ENCODE measurements at places on chromosomes 7 and 10.

DNA sequence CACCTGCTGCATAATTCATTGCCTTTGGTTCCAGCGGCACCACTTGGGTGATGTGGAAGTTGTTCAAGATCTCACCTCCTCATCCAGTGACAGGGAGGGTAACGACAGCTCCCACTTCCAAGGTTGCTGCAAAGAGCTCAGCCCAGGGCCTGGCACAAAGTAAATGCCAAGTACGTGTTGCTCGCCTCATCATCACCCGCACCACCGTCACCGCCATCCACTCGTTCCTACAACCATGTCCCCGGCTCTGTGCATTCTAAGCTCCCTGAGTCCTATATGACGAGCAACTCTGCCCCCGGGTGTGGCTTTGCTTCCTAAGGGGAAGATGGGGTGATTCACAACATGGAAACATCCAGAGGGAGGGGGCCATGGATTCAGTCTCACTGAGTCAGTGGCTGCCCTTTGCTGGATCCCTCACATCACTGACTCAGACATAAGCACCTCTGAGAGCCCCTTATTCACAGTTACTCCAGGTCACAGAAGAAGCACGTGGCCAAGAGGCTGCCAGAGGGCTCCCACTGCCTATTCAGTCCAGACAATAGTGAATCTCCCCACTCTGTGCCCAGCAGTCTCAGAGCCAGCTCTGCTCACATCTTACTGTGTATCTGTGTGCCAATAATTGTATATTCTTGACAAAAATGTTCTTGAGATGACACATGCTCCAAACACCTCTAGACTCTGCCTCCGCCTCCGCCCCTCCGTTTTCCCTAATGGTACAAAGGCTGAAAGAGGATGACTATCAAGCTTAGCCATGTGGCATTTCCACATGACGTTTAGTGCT lies 159.1 kb downstream of the GFRA1 start:
- DNase-seq: no peak

GRCh38 chr7:46909601-46910051 lies 672.3 kb downstream of the TNS3 start:
- no peak for DNase-seq

DNA sequence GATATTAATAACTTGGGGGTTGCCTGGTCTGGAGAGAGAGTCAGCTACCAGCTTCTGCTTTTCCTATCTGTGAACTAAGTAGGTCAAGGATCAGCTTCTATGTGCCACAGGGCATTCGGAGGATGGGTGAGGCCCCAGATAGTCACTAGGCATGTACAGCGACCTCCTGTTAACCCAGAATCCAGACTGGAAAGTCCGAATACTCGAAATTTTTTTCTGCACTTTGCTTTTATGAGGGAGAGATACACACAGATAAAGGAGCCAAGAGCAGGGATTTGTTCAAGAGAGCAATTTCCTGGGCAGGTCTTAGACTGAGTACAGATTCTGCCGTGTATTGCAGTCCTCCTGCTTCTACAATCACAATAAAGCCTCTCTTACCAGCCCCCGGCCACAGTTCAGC lies 54.2 kb downstream of the EMX2 start:
- no peak for DNase-seq

- DNase-seq: no peak
Measured at GRCh38 chr7:123372368-123372767, 162.0 kb downstream of the IQUB start.

GRCh38 chr7:82442492-82443035 lies 1.0 kb downstream of the CACNA2D1 start:
- DNase-seq: no peak

DNA sequence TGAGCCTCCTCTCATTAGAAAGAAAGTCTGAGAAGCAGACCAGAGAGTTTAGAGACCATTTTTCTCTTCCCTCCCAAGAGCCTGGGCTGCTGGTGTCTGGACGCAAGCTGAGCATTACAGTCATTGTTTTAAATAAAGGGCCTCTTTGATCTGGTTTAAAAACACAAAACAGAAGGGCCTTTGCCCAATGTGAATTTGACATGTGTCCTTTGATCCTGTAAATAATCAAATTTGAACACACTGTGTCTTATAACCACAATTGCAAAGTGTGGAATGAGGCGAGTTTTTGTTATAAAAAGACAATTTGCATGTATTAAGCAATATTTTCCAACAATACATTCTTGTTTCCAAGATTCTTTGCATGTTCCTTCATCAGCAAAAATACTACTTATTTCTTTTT lies 158.5 kb downstream of the C7orf25 start:
- no peak for DNase-seq
